ENCODE measurements at places on chromosomes 7 and 10.

- DNase-seq: no peak
Observed at GRCh38 chr7:1992554-1992953, 240.2 kb downstream of the MAD1L1 start.

- no peak for DNase-seq
Observed at GRCh38 chr10:12723220-12723619, 278.3 kb downstream of the CCDC3 start.

GRCh38 chr10:114087255-114087654 lies 43.6 kb downstream of the ADRB1 start:
- no peak for DNase-seq

- no peak for DNase-seq
Observed at GRCh38 chr7:19690736-19691135, 18.1 kb downstream of the POLR1F start.

DNA sequence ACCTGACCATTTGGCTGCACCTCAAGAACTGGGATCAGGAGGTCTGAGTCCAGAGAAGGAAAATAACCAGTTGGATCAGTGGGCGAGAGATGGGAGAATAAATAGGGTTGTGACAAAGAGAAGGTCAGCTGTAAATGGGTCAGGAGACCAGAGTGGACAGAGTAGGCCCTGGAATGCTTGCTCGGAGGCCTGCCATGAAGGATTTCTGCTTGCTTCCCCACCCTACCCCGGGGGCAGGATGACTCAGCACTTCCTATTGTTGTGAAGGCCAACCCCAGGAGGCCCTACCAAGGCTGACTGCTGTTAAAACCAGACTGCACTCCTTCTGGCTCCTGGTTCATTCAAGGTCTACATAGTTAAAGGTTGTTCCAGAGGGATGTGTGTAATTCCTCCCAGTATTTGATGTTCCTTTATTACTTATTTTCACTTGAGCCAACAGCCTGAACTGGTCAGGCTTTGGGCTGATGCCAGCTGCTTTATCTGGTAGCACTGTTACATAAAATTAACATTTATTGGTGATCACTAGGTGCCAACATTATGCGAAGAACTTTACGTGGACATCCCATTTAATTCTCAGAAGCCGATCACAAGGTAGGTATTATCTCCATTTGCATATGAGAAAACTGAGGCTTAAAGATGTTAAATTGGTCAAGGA lies 27.3 kb upstream of the IFRD1 start:
- DNase-seq: peak; percentile 73

Measured in umbilical cord (tissue), 2 donors.